Mucosa of descending colon (tissue), 3 donors: ENCODE measurements at places on chromosomes 16 and 17. TPM values are rescaled to one million over a fixed set of nuclear protein-coding genes. Genes with fewer than 3 reads are reported as not detected.

Gene ATP1B2
- total RNA-seq, result 8.7 TPM

Gene MARVELD3
- total RNA-seq, result 108 TPM

DNA sequence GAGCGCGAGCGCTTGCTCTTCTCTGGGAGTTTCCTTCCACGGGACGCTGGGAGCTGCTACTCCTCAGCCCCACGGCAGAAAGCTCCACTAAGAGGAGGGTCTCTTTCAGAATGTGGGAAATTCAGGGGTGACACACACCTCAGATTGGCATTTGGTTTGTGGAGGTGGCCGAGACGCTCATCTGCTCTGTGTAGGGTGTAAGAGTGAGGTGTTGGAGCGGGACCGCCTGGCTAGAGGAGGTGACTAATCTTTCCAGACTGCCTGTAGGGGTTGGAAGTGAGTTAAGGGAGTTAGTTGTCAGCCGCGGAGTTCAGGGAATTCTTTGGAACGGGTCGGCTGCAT lies 735 bp downstream of the PSMD11 start:
- peak; percentile 56 for DNase-seq

- DNase-seq, result no peak
Measured at GRCh38 chr17:32940706-32941390, 12.9 kb downstream of the TMEM98 start.

DNA sequence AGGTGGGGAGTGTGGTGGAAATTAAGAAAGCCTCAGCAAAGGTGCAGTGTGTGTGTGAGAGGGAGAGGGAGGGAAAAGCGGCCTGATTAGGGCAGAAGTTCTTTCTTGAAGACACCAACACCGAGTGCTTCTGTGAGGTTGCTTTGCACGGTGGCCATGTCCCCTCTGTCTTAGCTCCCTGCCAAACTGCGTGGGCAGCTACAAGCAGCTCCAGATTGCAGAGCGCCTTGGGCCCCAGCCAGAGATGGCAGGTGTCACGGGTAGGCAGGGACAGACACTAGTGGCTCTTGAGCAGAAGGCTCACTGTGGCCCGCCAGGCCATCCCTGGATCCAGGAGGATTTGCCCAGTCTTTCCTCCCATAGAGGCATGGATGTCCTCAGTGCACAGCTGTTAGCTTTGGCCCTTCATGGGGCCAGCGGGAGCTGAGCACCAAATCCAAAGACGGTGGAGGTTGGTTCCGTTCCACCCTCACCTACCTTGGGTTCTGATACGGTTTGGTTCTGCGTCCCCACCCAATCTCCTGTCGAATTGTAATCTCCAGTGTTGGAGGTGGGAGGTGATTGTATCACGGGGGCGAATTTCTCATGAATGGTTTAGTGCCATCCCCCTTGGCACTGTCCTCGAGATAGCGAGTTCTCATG lies 21.4 kb downstream of the KIAA0513 start:
- no peak for DNase-seq

Gene TEX14
- 0.28 TPM for total RNA-seq

DNA sequence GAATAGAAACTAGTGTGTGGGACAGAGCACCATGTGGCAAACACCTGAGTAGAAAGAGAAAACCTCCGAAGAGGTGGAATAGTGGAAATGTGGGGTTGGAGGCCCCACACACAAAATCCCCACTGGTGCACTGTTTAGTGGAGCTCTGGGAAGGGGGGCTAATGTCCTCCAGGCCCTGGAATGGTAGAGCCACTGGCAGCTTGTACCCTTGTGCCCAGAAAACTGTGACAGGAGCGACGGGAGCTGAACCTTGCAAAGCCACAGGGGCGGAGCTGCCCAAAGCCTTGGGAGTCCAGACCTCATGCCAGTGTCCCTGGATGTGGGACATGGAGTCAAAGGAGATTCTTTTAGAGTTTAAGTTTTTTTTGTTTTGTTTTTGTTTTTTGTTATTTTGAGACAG lies 50.6 kb downstream of the RNF112 start:
- no peak for DNase-seq

- no peak for DNase-seq
Measured at GRCh38 chr17:44829523-44830358, at the start of gene GJC1. TSS of gene GJC1 (minus strand) at chr17:44830287. CDS start at chr17:44805817, 24,470 bp downstream.

- no peak for DNase-seq
Measured at GRCh38 chr16:75820672-75821071, 94.4 kb upstream of the CPHXL start.

- DNase-seq, result peak; percentile 42
Measured at GRCh38 chr16:89031715-89032659, 55.0 kb upstream of the CBFA2T3 start.

GRCh38 chr17:67718325-67718941 lies 697 bp downstream of the NOL11 start:
- DNase-seq, result no peak

- DNase-seq, result peak; percentile 70
Measured at GRCh38 chr17:9244066-9245052, 223.0 kb downstream of the NTN1 start.

DNA sequence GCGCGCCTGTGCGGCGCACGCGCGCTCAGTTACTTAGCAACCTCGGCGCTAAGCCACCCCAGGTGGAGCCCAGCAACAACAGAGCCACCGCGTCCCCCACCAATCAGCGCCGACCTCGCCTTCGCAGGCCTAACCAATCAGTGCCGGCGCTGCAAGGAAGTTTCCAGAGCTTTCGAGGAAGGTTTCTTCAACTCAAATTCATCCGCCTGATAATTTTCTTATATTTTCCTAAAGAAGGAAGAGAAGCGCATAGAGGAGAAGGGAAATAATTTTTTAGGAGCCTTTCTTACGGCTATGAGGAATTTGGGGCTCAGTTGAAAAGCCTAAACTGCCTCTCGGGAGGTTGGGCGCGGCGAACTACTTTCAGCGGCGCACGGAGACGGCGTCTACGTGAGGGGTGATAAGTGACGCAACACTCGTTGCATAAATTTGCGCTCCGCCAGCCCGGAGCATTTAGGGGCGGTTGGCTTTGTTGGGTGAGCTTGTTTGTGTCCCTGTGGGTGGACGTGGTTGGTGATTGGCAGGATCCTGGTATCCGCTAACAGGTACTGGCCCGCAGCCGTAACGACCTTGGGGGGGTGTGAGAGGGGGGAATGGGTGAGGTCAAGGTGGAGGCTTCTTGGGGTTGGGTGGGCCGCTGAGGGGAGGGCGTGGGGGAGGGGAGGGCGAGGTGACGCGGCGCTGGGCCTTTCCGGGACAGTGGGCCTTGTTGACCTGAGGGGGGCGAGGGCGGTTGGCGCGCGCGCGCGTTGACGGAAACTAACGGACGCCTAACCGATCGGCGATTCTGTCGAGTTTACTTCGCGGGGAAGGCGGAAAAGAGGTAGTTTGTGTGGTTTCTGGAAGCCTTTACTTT lies at the start of gene UBB:
Gene UBB (plus strand): TSS at position 452 of the 856 bp plus-strand sequence. CDS start 817 bp downstream, outside the sequence.
- peak; percentile 98 for DNase-seq

Gene KRTAP9-4
- not detected for total RNA-seq
